ENCODE measurements at places on chromosomes 13 and 19.

DNA sequence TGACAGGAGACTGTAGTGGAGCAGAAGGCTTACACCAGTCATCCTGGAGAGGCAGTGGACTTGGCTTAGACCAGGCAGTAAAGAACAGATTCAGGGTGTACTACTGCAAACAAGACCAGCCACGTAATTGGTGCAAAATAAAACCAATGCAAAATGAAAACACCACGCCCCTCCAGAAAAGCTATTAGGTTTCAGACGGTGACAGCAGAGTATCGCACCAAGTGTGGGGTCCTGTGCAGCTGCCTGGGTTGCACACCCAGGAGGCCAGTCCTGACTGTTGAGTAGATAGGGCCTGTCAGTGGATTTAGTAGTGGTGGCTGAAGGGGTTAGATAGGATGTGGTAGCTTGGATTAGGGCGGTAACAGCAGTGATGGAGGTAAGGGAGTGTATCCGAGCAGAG lies 5.4 kb upstream of the PRKACA start:
- no peak for DNase-seq
- H3K36me3 ChIP-seq = no peaks in the 10 kb centered on the region
- peaks cover 11% of the 10 kb centered on the region for H3K4me1 ChIP-seq
- H3K27me3 ChIP-seq = no peaks in the 10 kb centered on the region
- no peak overlapping the region for H3K27ac ChIP-seq

DNA sequence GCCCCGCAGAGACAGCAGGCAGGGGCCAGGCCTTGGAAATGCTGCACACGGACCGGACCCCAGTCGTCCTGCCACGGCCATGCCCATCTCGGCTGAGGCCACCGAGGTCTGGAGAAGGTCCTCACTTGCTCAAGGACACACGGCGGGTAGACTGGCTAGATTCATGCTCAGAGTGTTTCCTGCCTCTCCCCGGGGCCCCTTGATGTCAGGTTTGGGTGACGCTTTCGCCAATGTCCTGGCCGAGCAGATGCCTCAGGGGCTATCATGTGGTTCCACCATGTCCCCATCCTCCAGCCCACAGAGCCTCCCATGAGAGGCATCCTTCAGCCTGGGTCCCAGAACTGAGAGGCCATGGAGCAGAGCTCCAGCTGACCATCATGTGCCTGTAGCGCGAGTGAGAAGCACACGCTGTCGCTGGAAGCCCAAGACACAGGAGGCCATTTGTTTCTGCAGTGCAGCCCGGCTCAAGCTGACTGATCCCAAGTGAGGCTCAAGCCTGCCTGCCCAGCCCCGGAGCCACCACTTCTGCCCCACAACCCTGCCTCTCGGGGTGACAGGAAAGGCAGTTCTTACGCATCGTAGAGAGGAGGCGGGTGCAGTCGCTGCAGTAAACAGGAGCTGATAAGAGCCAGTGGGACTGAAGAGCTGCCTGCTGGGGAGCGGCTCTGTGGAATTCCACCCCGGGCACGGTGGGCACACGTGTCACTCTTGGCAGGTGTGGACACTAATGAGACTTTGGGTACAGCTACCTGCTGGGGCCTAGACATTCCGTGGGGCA lies 53.9 kb upstream of the GAS6 start:
- no peak overlapping the region for H3K27ac ChIP-seq
- no peaks in the 10 kb centered on the region for H3K4me1 ChIP-seq
- DNase-seq = peak; percentile 73
- H3K4me3 ChIP-seq = no peak overlapping the region

DNA sequence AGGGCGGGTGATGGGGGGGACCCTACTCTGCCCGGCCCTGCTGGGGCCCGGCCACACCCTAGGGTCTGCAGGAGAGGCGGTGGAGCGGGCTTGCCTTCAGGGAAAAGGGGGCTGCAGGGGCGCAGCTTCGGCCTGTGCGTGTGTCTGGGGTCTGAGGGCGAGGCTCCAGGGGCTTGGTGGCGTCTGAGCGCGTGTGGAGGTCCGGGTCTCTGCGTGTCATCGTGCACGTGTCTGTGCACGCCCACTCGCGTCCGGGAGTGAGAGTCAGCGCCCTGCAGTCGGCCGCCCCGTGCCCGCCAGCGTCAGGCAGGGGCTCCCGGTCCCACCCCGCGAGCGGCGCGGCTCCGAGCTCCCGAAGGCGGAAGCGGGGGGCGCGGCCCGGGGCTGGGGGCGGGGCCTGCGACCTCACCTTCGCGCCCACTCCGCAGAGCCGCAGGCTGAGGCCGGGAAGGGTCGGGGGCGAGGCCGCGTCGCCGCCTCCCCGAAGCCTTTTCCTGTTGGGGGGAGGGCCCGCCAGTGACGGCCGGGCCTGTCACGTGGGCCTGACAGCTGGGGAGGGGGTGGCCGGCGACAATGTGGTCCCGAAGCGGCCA lies at the start of gene ARHGAP45:
ARHGAP45 (plus strand) TSS at position 420 of the 593 bp plus-strand sequence. CDS start 239 bp downstream, outside the sequence.
- H3K27ac ChIP-seq = no peak within 1 kb of the TSS
- H3K36me3 ChIP-seq = no peaks in the 10 kb centered on the region
- peak within 1 kb of the TSS; percentile 50 for H3K4me3 ChIP-seq

DNA sequence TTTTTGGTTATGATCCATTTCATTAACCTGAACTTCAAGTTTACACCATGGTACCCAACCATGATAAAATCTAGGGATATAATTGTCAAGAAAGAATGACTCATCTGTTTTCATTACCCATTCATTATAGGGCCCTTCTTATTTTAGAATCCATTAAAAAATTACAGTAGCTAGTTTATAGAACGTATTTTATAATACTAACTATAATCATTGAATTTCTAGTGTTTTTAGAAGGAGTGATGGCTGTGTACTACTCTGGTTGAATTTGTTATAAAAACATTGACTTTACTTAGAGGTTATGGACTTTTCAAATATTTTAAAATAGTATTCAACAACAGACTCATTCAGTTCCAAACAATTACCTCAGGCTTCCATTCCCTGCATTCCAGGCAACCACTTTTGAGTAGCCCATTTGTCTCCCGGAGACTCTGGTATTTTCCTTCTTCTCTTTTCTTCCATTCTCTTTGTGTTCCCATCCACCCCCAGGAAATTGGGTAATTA lies 71.9 kb upstream of the KLF12 start:
- H3K27ac ChIP-seq = peak overlapping the region; percentile 80
- peaks cover 4% of the 10 kb centered on the region for H3K36me3 ChIP-seq
- H3K4me1 ChIP-seq = peaks cover 59% of the 10 kb centered on the region
- DNase-seq = no peak
- no peak overlapping the region for H3K4me3 ChIP-seq

Measured in osteocyte (in vitro differentiated cells).